ENCODE measurements at places on chromosomes 13 and 19.

- no peak for DNase-seq
These were observed 4.9 kb upstream of the HAUS5 start for GRCh38 chr19:35607661-35608060.

GRCh38 chr13:101202590-101202989 lies 213.7 kb downstream of the NALCN start:
- no peak for DNase-seq

DNA sequence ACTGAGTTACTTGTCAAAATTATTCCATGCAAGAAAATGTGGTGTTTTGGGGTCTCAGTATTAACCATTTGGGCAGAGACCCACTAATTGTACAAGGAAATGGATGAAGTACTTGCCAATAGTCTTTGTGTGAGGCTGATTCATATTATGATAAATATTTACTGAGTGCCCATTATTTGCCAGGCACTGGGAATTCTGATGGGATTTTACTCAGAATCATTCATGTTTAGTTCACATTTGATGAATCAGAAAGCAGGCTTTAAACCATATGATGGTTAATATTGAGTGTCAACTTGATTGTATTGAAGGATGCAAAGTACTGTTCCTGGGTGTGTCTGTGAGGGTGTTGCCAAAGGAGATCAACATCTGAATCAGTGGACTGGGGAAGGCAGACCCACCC lies 66.2 kb upstream of the SOX21 start:
- DNase-seq: no peak

DNA sequence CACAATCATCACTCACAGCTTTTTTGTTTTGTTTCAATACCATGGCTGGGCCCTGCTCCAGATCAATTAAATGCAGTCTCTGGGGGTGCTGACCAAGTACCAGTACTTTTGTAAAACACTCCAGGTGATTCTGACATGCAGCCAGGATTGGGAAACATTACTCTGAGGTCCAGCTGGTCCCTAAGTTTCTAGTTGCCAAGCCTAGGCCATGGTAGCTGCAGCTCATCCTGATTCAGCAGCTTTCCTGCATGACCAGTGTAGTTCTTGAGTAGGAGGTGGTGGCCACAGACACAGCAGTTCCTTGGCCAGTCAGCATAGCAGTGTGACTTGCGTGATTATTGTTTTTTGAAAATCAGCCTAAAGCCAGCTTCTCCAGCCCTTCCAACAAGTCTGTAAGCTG lies 859.1 kb downstream of the DIAPH3 start:
- DNase-seq: no peak

DNA sequence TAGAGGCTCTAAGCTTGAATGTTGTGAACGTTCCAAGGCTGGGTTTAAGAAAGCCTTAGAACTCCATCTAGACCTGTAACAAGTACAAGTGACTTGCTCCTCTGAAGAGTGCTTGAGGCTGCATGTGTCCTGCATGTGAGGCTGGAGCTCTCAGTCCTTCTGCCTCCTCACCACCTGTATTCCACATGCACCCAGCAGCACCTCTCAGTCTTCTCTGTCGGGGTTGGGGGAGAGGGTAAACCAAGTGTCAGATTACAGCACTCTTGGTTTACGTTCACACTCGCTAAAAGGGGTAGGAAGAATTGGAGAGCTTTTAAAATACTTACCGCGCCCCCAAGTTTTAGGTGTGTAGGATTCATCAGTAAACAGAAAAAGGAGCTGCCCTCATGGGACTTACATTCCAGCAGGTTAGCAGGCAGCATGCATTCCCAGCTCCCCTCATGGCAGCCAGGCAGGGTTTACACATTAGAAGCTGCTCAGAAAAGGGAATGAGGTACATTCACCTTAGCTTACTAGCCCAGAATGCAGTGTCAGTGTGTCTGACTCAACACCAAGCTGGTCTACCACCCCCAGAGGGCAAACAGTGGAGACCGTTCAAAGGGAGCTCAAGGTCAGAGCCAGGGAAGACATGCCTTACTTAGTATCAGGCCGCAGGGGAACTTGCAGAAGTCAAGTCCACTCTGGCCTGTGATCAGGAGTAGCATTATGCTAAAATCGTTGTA lies 248.1 kb downstream of the PCCA start:
- no peak for DNase-seq

- no peak for DNase-seq
These were observed 1303.6 kb downstream of the UQCRFS1 start for GRCh38 chr19:27909185-27909840.

GRCh38 chr13:51153527-51153926 lies 42.5 kb upstream of the C13orf42 start:
- DNase-seq: no peak

DNA sequence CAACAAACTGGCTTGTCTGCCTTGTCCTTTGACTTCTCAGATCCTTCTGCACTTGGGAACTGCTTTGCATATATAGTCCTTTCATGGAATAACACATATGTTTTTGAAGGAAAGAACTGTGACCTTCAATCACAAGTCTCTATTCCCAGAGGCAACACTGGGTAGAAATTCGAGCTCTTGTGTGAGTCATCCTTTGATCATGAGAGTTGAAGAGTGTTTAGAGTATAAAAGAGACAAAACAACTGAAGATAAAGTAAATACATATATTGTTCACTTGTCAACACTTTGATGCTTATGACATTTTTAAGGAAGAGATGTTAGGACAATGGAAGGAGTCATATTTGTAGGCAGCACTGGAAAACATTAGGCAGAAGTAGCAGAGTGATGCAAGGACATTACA lies 5.2 kb upstream of the OR7A5 start:
- DNase-seq: no peak

DNA sequence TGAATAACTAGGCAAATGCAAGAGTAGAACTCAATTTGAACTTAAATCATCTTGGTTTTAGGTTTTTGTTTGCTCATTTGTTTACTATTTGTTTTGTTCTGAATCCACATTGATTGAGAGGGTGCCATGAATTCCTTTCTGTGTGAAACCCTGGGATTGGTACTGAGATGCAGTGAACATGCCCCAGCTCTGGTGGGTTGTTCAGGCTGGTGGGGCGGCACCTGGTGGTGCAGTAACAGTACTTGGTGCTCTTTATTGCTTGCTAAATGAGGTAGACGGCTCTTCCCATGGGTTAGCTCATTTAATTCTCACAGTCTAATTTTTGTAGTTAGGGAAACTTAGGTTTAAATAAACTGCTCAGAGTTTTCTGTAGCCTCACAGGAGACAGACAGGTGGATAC lies 48.4 kb downstream of the WASF3 start:
- DNase-seq: no peak

DNA sequence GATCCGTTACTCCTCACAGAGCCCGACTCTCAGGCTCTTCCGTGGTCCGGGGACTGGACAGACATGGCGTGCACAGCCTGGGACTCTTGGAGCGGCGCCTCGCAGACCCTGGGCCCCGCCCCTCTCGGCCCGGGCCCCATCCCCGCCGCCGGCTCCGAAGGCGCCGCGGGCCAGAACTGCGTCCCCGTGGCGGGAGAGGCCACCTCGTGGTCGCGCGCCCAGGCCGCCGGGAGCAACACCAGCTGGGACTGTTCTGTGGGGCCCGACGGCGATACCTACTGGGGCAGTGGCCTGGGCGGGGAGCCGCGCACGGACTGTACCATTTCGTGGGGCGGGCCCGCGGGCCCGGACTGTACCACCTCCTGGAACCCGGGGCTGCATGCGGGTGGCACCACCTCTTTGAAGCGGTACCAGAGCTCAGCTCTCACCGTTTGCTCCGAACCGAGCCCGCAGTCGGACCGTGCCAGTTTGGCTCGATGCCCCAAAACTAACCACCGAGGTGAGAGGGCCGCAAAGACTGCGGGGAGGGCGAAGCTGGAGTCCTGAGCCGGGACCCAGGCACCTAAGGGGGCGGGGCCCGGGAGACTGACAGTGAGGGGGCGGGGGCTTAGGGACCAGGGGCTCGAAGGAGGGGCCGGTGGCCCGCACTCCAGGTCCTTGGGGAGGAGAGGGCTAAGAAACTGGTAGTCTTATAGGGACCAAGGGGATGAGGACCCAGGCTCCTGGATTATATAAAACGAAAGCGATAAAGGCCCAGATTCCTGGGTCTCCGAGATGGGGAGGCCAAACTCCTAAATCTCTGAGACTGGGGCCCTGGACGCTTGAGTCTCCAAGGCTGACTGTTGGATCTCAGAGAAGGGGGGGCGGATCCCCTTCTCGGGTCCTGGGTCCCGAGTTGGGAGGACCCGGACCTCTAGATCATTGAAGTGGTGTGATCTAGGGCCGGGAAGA lies 2.0 kb downstream of the ETV2 start:
- DNase-seq: peak; percentile 89

DNA sequence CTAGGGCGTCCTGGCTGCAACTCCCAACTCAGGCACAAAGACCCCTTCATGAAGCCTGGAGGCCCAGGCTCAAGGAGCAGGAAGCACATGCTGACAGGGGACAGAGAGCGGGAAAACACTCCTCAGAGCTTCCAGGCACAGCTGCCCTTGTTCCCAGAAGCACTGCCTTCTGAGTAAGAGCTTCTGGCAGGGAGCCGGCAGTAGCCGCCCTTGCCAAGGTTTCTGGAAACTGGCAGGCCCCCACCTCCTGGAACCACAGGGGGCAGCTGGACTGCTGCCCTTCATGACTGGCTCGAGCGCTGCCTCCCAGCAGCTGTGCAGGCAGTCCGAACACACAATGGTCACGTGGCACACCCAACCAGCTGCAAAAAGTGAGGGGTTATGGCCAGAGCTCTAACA lies 33.6 kb upstream of the EPHX3 start:
- DNase-seq: no peak

- DNase-seq: no peak
These were observed 122.6 kb upstream of the SLC10A2 start for GRCh38 chr13:103188713-103189326.

- no peak for DNase-seq
These were observed 152.8 kb downstream of the LHFPL6 start for GRCh38 chr13:39450176-39450575.

DNA sequence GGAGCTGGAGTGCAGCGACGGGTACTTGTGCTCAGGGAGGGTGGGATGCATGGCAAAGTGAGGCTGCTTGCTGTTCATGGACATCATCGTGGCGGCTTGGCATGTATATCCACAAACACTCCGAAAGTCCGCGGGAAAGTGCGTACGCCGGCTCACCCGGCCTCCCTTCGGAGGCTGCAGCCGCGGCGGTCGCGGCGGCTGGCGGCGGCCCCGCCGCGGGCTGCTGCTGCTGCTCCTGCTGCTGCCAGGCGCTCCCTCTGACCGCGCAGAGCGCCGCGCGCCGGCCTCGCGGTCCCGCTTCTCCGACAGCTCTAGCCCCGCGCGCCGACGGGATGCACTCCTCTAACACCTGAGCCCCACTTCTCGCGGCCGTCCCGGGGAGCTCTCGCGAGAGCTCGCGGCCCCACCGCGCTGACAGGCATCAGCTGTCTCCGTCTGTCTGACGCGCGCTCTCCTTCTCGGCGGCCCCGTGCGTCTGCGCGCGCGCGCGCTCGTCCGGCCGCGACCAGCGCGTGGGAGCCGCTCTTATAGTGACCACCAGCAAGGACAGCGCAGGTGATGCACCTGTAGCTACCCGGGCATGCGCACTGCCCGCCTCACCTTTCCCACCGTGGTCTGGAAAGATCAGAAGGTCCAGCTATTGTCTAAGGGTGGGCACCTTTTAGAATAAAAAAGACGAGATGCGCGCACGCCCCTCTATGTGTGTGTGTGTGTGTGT lies at the start of gene POU4F1:
Gene POU4F1, minus strand, starts transcription at position 313 of the 718 bp plus-strand sequence. Its CDS starts 226 bp downstream, at position 87.
- peak; percentile 95 for DNase-seq

DNA sequence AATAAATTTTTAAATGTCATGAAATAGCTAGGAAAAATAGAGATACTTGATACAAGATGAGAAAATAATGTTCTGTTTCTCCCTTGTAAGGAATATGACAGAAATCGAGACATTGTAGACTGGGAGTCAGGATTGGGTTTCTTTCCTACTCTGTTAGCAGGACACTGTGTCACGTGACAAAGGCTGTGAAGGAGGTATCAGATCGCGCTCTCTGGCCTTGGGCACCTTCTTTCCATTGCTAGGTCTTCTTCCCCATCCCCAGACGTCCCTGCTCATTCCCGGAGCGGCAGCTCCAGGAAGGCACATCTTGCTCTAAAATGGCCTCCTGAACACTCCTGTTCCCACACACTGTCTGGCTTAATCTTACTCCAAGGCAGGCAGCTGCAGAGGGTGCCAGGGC lies 133.4 kb downstream of the TM9SF2 start:
- no peak for DNase-seq

- DNase-seq: no peak
These were observed 13.6 kb downstream of the TPT1 start for GRCh38 chr13:45327253-45327955.

DNA sequence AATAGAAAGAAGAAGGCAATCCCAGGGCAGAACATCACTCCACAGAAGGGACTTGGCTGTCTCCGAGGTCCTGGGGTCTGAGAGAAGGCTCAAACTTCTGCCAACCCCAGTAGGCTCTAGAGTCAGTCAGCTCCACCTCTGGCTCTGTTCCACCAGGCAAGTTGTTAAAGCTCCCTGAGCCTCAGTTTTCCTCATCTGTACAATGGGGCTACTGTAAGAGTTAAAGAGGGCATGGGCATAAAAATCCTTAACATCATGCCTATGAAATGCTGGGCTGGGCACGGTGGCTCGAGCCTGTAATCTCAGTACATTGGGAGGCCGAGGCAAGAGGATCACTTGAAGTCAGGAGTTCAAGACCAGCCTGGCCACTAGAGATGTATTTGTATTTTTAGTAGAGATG lies 5.1 kb downstream of the UNC13A start:
- no peak for DNase-seq

- no peak for DNase-seq
These were observed 358.9 kb downstream of the ITGBL1 start for GRCh38 chr13:101811284-101811839.

DNA sequence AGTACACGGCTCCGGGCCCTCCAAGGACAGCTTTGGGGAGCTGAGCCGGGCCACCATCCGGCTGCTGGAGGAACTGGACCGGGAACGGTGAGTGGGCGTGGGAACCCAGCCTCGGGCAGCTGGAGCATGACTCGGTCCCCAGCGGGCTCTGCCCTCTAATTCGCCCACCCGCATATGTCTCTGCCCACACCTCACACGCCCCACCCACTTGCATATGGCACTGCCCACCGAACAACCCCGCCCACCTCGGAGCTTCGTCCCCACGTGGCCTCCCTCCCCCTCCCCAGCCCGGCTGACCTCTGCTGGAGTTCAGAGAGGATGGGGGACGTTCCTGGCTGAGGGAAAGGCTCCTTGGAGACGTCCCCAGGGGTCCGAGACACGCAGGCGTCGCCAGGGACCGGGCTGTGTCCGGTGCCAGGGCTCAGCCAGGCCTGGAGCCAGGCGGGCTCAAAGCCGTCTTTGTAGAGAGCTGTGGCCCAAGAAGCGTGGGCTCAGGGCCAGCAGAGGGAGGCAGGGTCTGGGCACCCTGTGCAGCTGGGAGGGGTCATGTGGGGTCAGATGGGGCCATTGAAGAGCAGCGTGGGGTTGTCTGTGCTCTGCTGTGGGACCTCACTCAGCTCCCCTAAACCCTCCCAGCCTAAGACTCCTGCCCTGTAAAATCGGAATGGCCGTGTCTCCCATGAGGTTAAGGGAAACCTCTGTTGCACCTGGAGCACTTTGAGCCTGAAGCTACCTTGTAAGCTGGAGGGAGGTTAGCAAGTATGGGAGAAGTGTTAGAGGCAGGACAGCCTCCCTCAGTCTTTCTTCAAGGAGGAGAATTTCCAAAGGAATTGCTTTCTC lies 3.8 kb downstream of the APC2 start:
- no peak for DNase-seq

All from NCI-H526 treated with DMSO at 0.1 percent for 48 hours (cell line).